Activated CD4-positive, alpha-beta T cell treated with anti-CD3 and anti-CD28 coated beads for 36 hours (primary cell): ENCODE measurements at places on chromosomes 16 and 17. TPM values are rescaled to one million over a fixed set of nuclear protein-coding genes. Genes with fewer than 3 reads are reported as not detected.

MYH13 gene
- total RNA-seq = not detected

OTOP3 gene
- not detected for total RNA-seq

FZD2 gene
- total RNA-seq = 0.07 TPM

PRSS22 gene
- not detected for total RNA-seq

HEATR9 gene
- total RNA-seq = not detected

PRDM7 gene
- total RNA-seq = not detected

DUSP3 gene
- 23.4 TPM for total RNA-seq

C17orf50 gene
- total RNA-seq = not detected

PTX4 gene
- total RNA-seq = not detected

HYDIN gene
- total RNA-seq = not detected

BFAR gene
- total RNA-seq = 54.8 TPM

ABCC12 gene
- not detected for total RNA-seq

MSLN gene
- total RNA-seq = not detected

XPO6 gene
- total RNA-seq = 368 TPM

CDRT4 gene
- total RNA-seq = 1.9 TPM

ZP2 gene
- total RNA-seq = not detected

MMP15 gene
- 0.43 TPM for total RNA-seq

CA7 gene
- not detected for total RNA-seq

KRTAP1-1 gene
- not detected for total RNA-seq

KRT36 gene
- not detected for total RNA-seq

PLLP gene
- 0.33 TPM for total RNA-seq

IL17C gene
- not detected for total RNA-seq

CLN3 gene
- total RNA-seq = 24.6 TPM

KRT15 gene
- total RNA-seq = not detected

SYNGR3 gene
- 4.8 TPM for total RNA-seq

FNDC8 gene
- total RNA-seq = not detected

KRT9 gene
- total RNA-seq = not detected

AGRP gene
- total RNA-seq = not detected

KRTAP1-5 gene
- total RNA-seq = not detected

TBC1D3D gene
- 6.6 TPM for total RNA-seq

SLC16A11 gene
- total RNA-seq = 1.2 TPM

PRKCA gene
- 73.3 TPM for total RNA-seq

BCL6B gene
- total RNA-seq = 0.46 TPM

LAT gene
- 200 TPM for total RNA-seq

CCDC40 gene
- total RNA-seq = 0.57 TPM

OTOA gene
- total RNA-seq = not detected

TAT gene
- total RNA-seq = not detected

C1QL1 gene
- total RNA-seq = 0.83 TPM

TBC1D3K gene
- not detected for total RNA-seq

GSDMA gene
- total RNA-seq = 0.98 TPM

KIF19 gene
- 0.11 TPM for total RNA-seq

MRPL27 gene
- 40.1 TPM for total RNA-seq

GP1BA gene
- not detected for total RNA-seq

ABCA10 gene
- total RNA-seq = 0.32 TPM

ADAD2 gene
- 0.16 TPM for total RNA-seq

FGF11 gene
- total RNA-seq = 6.9 TPM

CKLF gene
- total RNA-seq = 93.5 TPM

PRSS27 gene
- 2.4 TPM for total RNA-seq

TBC1D3G gene
- total RNA-seq = not detected

FBXW10 gene
- total RNA-seq = 0.11 TPM

QRICH2 gene
- 0.63 TPM for total RNA-seq

DPH1 gene
- total RNA-seq = 37.0 TPM

ADAP2 gene
- total RNA-seq = 0.72 TPM

CACNG3 gene
- not detected for total RNA-seq

CRHR1 gene
- not detected for total RNA-seq

DHRS13 gene
- 23.3 TPM for total RNA-seq
